ENCODE measurements at places on chromosomes 16 and 17. TPM values are rescaled to one million over a fixed set of nuclear protein-coding genes. Genes with fewer than 3 reads are reported as not detected.

The GAS2L2 gene
- 1.2 TPM for total RNA-seq

The PIRT gene
- 5.3 TPM for total RNA-seq

The MYH2 gene
- total RNA-seq: under 0.01 TPM

The GALR2 gene
- not detected for total RNA-seq

Data from diencephalon (tissue), 1 donor.